ENCODE measurements at places on chromosomes 7 and 10.

GRCh38 chr7:48255046-48255445, 83.8 kb downstream of the ABCA13 start:
- DNase-seq = no peak

- no peak for DNase-seq
Measured at GRCh38 chr10:93181271-93182048, 107.8 kb downstream of the CYP26A1 start.

- no peak for DNase-seq
Measured at GRCh38 chr7:27173956-27174873, at the start of gene HOXA10. Gene HOXA10 (minus strand): TSS chr7:27174320. CDS start chr7:27174306, 14 bp downstream.

DNA sequence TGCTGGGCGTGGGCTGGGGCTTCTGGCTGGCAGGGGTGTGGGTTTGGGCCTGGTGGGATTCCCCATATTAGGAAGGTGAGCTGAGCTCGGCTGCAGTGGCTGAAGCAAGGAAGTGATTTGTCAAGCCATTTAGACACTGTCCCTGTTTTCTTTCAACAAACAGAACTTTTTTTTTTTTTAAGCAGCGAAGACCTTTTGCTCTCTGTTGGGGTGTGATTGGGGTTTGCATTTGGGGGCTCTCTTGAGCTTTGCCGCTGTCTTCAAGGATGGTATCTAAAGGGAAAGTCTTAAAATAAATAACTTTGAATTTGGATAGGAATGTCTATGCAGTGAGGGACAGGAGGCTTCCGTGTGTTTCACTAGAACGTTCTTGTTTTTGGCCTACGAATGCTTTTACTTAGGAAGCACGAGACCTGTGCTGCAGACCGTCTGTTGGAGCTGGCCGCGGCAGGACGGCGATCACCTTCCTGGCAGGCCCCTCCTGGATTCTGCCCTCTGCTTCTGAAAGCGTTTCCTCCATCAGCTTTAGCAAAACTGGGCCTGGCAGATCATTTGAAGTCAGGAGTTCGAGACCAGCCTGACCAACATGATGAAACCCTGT, 43.9 kb downstream of the FOXK1 start:
- no peak for DNase-seq

DNA sequence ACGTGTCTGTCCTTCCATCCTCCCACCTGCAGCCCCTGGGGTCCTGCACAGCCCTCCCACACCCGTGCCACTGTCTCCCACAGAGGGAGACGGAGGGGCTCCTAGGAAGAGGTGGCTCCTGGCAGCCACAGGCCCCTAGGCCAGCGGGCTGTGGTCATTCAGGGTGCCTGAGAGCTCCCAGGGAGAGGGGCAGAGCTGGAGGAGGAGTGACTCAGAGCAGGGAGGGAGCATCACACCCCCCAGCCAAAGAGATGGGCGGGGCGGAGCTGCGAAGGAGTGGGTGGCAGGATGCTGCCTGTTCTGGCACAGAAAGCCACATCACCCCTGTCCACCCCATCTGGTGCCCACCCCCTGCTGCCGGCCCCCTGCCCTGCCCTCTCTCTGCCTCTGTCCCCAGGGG, 50.5 kb downstream of the STK32C start:
- DNase-seq = no peak

DNA sequence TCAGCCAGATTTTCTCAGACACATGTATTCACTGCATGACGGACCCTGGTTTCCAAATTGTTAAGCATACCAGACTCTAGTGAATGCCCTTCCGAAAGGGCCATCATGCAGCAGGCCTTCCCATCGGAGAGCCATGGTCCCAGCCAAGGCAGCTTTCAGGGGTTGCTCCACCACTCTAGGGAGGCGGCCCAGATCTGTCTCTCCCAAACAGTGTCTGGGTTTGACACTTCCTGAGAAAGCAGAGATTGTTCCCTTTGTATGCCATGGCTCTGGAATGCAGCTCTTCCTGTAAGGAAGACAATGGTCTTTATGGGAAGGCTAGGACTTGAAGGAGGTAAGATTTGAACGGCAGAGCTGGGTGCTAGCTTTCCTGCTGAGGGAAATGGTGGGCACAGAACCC, 178.8 kb upstream of the BMPER start:
- DNase-seq = no peak

DNA sequence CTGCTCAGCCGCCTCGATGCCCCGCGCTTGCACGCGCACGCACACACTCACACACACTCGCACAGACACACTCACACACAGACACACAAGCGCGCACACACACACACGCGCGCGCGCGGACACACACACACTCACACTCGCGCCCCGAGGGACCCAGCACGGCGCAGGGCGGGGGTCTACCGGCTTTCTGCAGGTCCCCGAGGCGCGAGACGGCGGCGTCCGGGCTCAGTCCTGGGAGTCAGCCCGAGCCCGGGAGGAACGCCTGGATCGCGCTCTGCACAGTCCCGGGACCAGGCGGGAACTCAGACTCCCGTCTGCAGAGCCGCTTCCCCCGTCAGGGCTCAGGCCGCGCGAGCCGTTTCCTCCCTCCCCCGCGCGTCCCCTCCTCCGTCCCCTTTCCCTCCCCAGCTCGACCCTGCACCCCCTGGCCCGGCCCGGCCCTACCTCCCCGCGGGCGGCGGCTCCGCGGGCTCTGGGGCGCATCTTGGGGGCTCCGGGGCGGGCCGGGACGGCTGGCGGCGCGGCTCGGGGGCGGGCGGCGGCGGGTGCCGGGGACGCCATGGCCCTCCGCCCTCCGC, 464 bp downstream of the DENND2A start:
- DNase-seq = no peak

DNA sequence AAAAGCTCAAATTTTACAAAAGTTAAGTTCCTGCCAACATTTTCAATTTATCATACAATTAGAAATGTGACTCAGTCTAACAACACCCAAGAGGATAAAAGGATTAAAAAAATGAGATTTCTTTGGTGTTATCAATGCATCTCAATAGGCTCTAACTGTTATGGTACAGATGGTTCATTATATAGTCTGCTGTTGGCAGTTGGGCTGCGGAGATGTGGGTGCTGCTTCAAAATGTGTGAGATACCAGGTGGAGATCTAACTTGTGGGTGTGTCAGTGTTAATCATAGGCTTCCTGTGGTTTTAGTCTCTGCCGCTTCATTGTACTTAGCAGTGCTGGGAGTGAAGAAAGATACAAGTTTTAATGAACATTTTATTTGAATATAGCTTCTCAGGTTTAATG, 231.2 kb downstream of the EXOC4 start:
- DNase-seq = no peak

GRCh38 chr10:4082861-4083260, 297.9 kb upstream of the KLF6 start:
- no peak for DNase-seq

GRCh38 chr7:68461430-68461829, 1136.8 kb upstream of the AUTS2 start:
- no peak for DNase-seq

- DNase-seq = no peak
Measured at GRCh38 chr7:41942468-41943093, 239.7 kb upstream of the INHBA start.

GRCh38 chr10:103640436-103641181, 147.1 kb downstream of the NEURL1 start:
- no peak for DNase-seq

GRCh38 chr10:125174360-125174759, 14.0 kb upstream of the CTBP2 start:
- DNase-seq = no peak

DNA sequence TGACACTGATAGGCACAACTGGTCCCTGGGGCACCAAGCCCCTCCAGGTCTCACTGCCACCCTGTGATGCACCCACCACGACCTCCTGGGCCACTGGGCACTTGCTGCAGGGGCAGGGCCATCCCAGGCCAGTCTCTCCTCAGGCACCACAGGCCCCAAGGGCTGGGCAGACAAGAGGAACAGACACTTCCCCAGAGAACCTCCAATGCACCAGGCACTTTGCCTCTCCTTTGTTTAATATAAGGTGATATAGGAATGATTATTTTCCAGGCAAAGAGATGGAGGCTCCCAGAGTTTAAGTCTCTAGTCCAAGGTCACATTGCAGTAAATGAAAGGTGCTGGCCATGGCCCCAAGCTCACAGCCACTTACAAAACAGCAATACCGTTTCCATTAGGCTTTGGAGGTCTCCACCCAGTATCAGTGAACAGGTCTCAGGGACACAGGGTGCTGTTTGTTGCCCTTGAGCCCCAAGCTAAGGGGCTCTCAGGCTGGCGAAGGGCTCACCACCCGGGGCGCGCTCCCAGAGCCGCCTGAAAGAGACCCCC, 4.5 kb downstream of the DEPP1 start:
- no peak for DNase-seq

- no peak for DNase-seq
Measured at GRCh38 chr7:40544221-40544723, 409.5 kb downstream of the SUGCT start.

DNA sequence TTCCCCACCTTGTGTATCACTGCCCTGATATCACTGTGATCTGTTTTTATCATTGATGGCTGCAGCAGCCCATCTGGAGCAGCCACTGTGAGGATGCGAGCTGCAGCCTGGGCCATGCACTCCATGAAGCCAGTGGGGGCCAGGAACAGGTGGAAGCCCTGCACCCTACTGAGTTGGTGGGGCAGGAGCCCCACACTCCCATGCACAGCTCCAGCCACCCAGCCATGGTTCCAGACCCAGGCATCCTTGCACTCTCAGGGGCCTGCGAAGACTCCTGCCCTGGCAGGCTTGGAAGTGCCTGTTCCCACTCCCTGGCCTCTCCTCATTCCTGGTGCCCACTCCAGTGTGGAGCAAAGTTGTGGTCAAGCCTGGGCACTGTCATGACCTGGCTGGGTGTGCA, 424.0 kb upstream of the FZD8 start:
- DNase-seq = no peak

GRCh38 chr10:61628151-61628874, 34.4 kb upstream of the CABCOCO1 start:
- DNase-seq = no peak

DNA sequence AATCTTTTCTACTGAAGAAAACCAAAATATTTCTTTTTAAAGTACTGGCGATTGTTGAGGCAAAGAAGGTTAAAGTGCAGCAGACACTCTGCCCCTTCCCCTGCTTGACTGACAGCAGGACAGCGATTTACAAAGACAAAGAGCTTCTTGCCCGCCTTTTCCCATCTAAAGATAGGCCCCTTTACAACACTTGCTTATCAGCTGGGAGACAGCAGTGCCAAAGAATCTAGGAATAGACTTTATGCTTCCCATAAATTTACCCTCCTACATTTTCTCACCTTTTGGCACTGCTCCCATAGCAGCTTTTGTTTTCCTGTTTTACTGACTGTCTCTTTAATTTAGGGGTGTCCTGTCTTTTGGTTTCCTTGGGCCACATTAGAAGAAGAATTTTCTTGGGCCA, 824.1 kb downstream of the CCSER2 start:
- no peak for DNase-seq

DNA sequence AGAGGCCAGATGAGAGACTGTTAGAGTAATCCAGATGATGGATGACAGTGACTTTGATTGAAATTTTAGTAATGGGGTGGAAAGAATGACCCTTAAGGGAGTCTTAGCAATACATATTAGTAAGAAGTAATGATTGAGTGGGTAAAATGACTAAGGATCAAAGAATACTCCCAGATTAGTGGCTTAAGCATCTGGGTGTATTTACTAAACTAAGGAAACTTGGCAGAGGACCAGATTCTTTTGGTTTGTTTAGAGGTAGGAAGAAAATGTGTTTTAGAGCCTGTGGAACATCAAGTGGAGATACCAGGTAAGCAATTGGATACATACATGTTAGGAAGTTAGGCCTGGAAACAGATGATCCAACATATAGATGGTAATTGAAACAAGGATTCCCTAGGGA, 58.8 kb upstream of the ADRA2A start:
- no peak for DNase-seq

DNA sequence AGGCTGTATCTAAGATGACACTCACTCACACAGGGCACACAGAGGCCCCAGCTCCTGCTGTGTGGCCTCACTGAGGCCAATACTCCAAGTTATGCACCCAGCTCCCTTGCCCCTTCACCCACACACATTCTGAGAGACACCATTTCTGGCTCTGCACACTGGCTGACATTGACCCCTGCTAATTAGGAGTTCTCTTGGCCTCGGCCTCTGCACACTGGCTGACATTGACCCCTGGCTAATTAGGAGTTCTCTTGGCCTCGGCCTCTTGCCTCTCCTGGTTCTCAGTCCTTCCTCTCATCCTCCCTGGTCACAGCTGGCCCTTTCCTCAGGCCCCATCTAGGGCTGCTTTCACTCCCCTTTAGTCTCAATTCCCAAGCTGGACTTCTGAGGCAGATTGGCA, 97.3 kb downstream of the GRID1 start:
- DNase-seq = no peak

DNA sequence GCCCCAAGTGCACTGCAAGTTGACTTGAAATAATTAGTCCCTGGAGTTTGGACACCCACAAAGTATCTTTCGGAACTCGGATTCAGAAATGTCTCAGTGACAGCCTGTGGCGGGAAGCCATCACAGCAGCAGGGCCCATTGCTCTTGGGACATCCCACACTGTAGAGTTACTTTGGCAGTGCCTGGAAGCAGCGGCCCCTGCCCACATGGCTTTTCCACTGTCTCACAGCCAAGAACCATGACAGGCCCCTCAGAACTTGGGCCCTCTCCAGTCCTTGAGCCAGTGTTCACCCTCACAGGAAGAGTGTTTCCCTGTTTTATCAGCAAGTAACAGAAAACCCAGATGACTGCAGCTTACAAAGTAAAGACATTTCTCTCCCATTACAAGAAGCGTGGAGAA, 477.0 kb upstream of the GALNT17 start:
- no peak for DNase-seq

- DNase-seq = no peak
Measured at GRCh38 chr10:33265621-33266020, 68.8 kb downstream of the NRP1 start.

DNA sequence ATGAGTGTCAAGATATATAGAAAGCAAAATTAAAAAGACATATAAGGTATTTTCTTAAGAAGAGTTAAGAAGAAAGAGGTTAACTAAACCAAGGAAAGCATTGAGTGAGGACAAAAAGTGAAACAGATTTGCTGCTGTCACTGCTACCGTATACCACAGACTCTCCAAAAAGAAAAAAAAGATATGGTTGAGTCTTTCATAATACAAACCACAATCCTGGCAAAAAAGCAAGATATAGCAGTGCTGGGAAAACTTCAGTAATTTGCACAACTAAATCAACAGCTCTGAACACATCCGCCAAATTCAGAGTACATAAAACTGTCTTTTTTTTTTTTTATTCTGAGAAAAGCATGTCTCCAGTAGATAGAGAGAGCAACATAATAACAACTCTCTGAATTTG, 114.7 kb downstream of the ETV1 start:
- DNase-seq = no peak

DNA sequence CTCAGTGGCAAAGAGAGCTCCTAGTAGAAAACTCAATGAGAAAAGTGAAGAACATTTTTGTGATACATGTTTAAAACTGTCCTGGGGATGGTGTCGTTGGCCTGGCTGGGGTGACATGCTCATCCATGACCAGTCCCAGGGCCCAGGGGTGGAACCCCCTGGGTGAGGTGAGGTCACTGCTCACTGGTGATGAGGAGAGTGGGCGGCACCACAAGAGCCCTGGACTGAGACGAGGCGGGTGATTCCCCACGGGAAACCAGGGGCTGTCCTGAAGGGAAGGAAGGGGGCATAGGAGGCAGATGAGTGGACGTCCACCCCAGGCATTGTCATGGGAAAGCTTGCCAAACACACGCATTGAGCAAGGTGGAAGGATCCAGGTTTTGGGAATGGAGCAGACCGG, 54.6 kb downstream of the HTR5A start:
- DNase-seq = no peak

- no peak for DNase-seq
Measured at GRCh38 chr10:60043561-60044241, 137.3 kb upstream of the CCDC6 start.

- DNase-seq = peak; percentile 73
Measured at GRCh38 chr10:78846760-78847159, 222.0 kb upstream of the ZMIZ1 start.
